ENCODE measurements at places on chromosomes 1 and 21.
A peak's percentile ranks its signal among the peaks of the same experiment; 100 is the strongest.

GRCh38 chr1:233394860-233395717 lies 67.6 kb downstream of the MAP3K21 start:
- peak; percentile 47 for DNase-seq

DNA sequence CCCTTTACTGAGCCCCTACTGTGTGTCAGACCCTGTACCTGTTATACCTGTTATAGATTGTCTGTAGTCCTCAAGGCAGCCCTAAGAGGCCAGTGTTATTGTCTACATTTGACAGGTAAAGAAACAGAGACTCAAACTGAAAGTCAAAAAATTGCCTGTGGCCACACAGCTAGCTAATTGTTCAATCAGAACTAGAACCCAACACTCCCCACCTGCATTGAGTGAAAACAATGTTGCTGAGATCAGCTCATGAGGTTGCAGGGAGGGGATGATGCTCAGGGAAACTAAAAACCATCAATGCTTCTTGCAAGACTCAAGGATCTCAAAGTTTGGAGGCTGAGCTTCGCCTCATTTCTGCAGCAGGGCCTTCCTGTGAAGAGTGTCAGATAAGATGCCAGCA lies 109.5 kb upstream of the LMO4 start:
- no peak for DNase-seq

- DNase-seq: no peak
These were observed 1.5 kb upstream of the GPR137B start for GRCh38 chr1:236140705-236141446.

DNA sequence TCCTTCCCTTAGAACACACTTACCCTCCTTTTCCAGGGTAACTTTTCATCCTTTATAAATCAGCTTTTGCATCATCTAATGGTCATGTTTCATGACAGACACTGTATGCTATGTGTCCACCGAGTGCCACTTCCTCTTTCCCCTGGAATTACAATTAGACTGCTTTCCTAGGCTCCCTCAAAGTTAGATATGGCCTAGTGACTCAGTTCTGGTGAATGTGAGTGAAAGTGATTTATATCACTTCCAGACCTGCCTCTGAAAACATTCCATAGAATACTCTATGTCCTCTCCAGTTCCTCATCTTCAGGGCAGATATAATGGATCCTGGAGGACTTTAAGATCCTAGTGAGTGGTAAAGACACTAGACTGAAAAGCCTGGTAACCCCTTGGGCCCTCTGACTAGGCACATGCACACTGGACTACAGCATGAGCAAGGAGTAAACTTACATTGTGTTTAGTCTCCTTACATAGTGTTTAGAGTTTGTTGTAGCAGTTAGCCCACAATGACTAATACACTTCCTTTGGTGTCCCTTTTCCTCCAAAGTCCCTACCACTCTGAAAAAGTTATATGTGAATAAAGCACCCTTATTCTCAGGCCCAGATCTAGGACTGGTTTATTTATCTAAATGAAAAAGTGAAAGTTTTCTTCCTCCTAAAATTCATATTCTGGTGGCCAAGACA lies 59.3 kb downstream of the GPR88 start:
- no peak for DNase-seq

GRCh38 chr1:156155756-156156510 lies 2.5 kb downstream of the SEMA4A start:
- no peak for DNase-seq

GRCh38 chr1:91070298-91070697 lies 48.5 kb upstream of the ZNF644 start:
- DNase-seq: no peak

DNA sequence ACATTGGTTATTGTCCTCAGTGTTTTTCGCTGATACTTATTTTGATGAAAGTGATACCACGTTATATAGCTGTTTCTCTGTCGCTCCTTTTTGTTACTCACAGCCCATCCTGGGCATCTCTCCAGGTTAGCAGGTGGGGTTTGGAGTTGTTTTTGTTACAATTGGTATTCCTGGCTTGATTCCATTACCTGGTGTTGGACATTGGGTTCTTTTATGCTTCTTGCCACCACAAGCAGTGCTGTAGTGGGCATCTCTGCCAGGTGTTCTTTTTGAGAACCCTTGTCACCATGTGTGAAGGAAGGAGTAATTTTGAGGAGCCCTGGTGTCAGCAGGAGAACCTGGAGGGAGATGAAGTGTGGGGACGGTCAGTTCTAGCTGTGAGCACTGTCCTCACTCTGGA lies 47.5 kb upstream of the PWP2 start:
- DNase-seq: no peak

GRCh38 chr1:180786624-180787023 lies 126.1 kb upstream of the KIAA1614 start:
- no peak for DNase-seq

GRCh38 chr1:17851056-17851455 lies 95.9 kb downstream of the ACTL8 start:
- no peak for DNase-seq

GRCh38 chr1:107264007-107264406 lies 123.2 kb downstream of the NTNG1 start:
- DNase-seq: no peak

DNA sequence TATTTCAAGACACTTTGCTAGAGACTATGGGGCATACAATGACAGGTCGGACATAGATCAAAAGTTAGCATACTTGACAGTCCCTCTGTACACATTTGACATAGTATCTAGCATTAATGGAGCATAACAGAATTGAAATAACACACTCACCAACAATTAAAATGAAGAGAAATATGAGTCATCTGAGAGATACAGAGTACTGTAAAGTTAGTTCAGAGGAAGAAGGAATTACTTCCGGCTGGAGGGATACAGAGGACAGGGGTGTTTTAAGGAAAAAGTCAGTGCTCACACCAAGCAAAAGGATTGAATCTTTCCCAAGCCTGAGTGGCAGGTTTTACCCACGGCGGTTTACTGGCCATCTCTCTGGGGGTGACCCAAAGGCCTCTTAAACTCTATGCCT lies 2.4 kb downstream of the ZMYND12 start:
- DNase-seq: no peak

- DNase-seq: no peak
These were observed 15.5 kb downstream of the EEIG2 start for GRCh38 chr1:108575375-108575774.

GRCh38 chr1:162690672-162691434 lies 58.6 kb downstream of the DDR2 start:
- no peak for DNase-seq

DNA sequence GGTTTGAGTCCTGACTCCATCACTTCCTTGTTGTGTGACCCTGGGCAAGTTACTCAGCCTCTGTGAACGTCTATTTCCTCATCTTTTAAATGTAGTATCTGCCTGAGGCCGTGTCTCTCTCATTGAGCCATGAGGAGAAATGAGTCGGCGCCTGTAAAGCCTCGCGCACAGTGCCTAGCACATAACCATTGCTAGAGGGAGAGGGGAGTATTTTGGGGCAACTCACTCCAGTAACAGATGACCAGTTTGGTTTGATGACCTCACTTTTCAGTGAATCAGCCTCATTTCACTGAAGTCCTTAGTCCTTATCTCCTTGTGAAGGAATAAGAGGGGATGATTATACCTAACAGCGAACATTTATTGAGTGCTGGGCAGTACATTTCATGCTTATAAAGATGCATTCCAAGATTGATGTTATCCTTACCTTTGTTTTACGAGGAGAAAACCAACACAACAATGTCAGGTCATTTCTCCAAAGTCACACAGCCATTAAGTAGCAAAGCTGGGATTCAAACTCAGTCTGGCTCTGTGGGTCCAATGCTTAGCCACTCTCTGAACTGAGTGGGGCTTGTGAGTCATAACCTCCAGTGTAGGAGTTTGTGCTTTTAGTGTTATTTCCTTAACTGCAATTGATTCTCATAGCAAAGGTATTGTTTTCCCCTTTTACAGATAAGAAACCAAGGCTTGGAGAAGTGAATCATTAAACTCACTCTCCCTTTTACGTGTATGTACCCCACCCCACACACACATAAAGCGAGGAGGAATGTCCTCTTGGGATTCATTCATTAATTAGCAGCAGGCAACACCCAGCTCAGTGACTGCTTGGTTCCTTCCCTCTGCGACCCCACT lies 25.9 kb downstream of the KCNC4 start:
- DNase-seq: no peak

DNA sequence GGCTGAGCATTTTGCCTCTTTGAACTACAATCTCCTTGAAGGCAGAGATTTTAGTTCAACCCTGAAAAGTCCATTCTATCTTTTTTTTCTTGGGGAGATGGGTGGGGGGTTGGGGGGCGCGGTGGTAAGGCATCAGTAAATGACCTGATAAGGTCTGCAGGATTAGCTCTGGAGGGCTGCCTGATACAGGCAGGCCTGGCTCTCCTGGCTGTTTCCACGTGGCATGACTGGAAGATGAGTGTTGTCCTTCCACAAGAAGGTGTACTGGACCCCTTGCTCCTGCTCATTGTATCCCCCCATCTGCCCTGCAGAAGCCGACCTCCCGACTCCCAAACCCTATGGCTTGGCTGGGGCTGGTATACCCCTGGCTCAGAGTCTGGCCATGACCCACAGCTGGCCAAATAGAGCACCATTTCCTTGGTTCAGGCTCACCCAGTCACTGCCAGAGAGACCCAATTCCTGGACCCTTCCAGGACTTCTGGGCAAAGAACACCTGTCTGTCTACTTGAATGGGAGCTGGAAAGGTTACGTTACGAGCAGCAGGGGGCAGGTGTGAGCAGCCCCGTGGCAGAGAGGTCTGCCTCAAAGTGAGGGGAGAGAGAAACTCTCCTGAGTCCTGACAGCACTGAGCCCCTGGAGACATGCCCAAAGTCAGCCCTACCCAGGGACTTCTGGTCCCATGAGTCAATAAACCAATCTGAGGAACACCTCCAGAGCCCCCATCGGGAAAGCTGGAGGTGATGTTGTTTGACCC lies 17.0 kb downstream of the DHRS3 start:
- DNase-seq: peak; percentile 60

DNA sequence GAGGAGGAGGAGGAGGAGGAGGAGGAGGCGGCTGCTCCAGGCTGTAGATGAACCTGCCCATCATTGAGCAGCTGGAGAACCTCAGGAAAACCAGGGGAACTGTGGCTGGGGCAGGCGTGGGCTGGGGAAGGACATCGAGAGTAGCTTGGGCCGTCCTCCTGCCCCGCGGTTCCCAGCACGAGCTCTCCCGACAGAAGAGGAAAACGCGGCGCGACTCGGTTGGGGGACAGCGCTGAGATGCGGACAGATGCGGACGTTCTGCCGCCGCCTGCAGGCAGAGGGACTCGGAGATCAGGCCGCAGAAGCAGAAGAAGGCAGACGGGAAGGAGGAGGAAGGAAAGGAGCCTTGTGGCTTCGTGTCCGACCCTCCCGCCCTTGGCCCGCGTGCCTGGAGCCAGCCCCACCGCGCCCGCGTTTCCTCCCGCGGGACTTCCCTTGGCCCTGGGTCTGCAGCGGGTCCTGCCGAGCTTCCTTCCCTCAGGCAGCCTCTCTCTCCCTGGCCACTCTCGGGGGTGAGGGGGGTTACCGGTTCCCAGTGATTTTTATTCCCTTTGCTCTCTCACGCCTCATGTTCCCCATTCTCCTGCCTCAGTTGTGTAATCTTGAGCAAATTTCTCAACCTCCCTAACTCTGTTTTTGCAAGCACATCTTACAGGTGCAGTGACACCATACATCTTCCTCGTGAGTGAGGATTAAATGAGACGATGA lies 1.7 kb upstream of the TNFRSF9 start:
- DNase-seq: peak; percentile 36
